ENCODE measurements at places on chromosomes 5 and 9. TPM values are rescaled to one million over a fixed set of nuclear protein-coding genes. Genes with fewer than 3 reads are reported as not detected.

The TNFSF15 gene
- total RNA-seq, result 3.0 TPM

The SH3GL2 gene
- 0.50 TPM for total RNA-seq

The TMEM38B gene
- total RNA-seq, result 25.0 TPM

The PRDM9 gene
- not detected for total RNA-seq

The IL33 gene
- 44.6 TPM for total RNA-seq

The CTXN3 gene
- not detected for total RNA-seq

The IFNA2 gene
- not detected for total RNA-seq

The EDIL3 gene
- 4.8 TPM for total RNA-seq

The RBM18 gene
- total RNA-seq, result 8.2 TPM

The SH2D3C gene
- total RNA-seq, result 0.11 TPM

The C9orf152 gene
- under 0.01 TPM for total RNA-seq

The MEGF10 gene
- 0.22 TPM for total RNA-seq

The IL5 gene
- total RNA-seq, result not detected

The CCL19 gene
- not detected for total RNA-seq

The TICAM2 gene
- 7.6 TPM for total RNA-seq

The LRRC26 gene
- not detected for total RNA-seq

The SV2C gene
- total RNA-seq, result not detected

The NUTM2F gene
- total RNA-seq, result not detected

The PRELID1 gene
- total RNA-seq, result 168 TPM

The MEIKIN gene
- total RNA-seq, result not detected

The TIMD4 gene
- total RNA-seq, result not detected

The FXN gene
- 3.2 TPM for total RNA-seq

The GRXCR2 gene
- total RNA-seq, result not detected

The TRAF2 gene
- total RNA-seq, result 16.3 TPM

The SPATA31A3 gene
- total RNA-seq, result not detected

The CCNI2 gene
- total RNA-seq, result not detected

The THBS4 gene
- 2.1 TPM for total RNA-seq

The F12 gene
- 0.50 TPM for total RNA-seq

The ECM2 gene
- 1.00 TPM for total RNA-seq

The OLFM1 gene
- 4.0 TPM for total RNA-seq

The TLR4 gene
- 2.5 TPM for total RNA-seq

The FBXO4 gene
- total RNA-seq, result 11.1 TPM

The CNTFR gene
- not detected for total RNA-seq

The ACER2 gene
- total RNA-seq, result 1.8 TPM

The GTF3C4 gene
- 14.2 TPM for total RNA-seq

The RFX3 gene
- total RNA-seq, result 3.9 TPM

The ANXA1 gene
- 854 TPM for total RNA-seq

The INSL4 gene
- total RNA-seq, result not detected

The SPATA9 gene
- 0.22 TPM for total RNA-seq
